ENCODE measurements at places on chromosomes 2 and 18.
A peak's percentile ranks its signal among the peaks of the same experiment; 100 is the strongest.

DNA sequence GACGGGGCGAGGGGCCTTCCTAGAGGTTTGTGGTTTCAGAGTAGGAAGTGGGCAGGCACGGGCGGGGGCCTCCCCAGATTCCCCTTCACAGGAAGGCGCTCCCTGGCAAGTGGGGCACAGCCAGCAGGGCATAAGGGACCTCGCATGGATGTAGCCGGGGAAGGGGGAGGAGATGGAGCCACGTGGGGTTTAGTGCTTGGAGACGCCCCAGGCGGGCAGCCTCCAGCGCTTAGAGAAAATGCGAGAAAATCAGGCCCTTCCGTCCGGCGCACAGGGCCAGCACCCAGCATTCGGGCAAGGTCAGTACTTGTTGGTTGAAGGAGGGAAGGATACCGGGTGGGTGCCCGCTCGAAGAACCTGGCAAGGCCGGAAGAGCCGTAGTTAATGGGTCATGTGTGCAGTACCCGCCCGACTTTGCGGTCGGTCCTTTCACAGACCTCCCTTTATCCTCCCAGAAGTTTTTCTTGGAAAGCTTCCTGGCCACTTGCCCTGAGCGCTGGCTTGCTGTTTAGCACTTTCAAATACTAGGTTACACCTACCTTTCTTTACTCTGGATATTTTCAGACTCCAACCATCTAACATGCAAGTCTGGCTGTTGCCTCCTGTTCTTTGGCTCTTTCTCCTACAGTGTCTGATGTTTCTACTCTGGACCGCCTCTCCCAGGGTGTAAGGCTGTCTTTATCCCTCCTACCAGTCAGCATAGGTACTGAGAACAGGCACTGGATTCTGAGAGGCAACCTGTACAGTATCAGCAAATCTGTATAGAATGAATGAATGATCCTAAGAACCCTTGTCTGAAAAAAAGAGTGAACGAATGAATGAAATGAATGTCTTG, 78.1 kb downstream of the CIB4 start:
- peak; percentile 83 for DNase-seq

GRCh38 chr2:241007111-241007510, 8.7 kb downstream of the SNED1 start:
- no peak for DNase-seq

- DNase-seq, result no peak
Observed at GRCh38 chr2:106970471-106971261, 84.7 kb upstream of the ST6GAL2 start.

DNA sequence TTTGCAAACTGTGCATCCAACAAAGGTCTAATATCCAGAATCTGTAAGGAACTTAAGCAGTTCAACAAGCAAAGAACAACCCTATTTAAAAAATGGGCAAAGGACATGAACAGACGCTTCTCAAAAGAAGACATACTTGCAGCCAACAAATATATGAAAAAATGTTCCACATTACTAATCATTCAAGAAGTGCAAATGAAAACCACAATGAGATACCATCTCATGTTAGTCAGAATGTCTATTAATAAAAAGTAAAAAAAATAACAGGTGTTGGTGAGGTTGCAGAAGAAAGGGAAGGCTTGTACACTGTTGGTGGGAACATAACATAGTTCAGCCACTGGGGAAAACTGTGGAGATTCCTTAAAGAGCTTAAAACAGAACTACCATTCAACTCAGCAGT, 126.2 kb downstream of the NAT8 start:
- no peak for DNase-seq

- no peak for DNase-seq
Observed at GRCh38 chr2:146661473-146662096, 1183.2 kb upstream of the ACVR2A start.

DNA sequence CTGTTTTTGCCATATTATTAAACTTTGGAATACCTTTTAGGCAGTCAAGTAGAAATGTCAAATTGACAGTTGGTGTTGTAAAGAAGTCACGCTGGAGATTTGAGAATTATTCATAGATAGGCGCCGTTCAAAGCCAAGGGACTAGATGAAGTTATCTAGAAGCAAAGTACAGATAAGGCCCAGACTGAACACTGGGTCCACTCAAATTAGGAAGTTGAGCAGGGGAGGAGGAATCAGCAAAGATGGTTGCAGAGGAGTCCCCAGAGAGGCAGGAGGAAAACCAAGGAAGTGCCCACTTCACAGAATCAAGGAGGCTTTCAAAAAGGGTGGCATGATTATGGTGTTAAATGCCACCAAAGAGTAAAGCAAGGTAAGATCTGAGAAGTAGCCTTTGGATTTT, 9.6 kb upstream of the ALS2 start:
- no peak for DNase-seq

GRCh38 chr2:74259191-74259590, 60.8 kb downstream of the MTHFD2 start:
- DNase-seq, result no peak

DNA sequence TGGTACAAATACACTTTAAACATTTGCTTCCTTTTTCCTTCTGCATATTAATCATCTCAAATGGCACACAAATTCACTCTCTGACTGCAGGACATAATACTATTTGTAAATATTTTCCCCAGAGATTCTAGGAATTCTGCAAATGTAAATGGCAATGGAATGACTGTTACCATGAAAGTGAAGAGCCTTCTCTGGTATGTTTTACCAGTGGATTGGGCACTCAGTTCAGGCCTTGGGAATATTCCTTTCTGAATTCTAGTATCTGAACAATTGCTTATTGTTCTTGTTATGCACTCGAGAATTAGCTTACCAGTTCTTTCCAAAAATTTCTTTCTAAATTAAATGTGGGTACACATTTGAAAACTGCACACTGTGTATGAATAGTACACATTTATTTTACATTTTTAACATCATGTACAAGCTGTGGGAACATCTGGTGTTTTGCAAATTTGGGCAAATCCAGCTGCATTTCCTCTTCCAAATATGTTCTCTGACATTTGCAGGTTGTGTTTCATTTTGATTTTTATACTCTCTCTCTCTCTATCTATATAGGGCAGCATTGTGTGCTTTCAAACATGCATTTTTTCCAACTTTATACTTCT, 289.1 kb downstream of the NBAS start:
- DNase-seq, result no peak

DNA sequence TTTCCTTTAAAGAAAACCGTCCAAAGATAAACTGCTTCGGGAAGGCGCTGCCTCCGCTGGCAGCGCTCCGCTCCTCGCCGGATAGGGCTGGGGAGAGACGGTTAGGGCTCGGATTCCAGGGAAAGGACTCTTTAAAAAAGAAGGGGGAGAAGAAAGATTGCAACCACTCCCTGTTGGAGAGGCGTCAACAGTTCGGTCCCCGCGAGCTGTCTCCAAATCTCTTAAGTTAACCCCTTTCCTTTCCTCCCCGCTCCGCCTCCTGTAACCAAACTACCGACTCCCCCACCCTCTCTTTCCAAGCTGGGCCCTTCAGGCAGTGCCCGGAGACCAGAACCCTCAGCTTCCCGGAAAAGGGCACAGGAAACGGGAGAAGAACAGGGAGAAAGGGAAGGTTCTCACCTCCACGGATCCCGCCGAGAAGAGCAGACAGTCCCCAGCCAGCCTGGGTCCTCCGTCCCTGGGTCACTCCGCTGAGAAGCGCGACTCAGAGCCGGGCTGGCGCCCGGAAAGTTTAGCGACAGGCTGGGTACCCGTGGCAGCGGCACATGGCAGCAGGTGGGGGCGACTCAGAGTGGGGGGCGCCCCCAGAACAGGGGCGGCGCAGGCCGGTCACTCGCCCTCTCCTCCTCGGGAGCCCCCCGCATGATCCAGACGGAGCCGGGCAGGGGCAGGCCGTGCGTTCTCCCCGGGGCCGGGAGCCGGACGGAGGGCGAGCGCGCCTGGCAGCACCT, 675 bp downstream of the FZD5 start:
- DNase-seq, result peak; percentile 62

DNA sequence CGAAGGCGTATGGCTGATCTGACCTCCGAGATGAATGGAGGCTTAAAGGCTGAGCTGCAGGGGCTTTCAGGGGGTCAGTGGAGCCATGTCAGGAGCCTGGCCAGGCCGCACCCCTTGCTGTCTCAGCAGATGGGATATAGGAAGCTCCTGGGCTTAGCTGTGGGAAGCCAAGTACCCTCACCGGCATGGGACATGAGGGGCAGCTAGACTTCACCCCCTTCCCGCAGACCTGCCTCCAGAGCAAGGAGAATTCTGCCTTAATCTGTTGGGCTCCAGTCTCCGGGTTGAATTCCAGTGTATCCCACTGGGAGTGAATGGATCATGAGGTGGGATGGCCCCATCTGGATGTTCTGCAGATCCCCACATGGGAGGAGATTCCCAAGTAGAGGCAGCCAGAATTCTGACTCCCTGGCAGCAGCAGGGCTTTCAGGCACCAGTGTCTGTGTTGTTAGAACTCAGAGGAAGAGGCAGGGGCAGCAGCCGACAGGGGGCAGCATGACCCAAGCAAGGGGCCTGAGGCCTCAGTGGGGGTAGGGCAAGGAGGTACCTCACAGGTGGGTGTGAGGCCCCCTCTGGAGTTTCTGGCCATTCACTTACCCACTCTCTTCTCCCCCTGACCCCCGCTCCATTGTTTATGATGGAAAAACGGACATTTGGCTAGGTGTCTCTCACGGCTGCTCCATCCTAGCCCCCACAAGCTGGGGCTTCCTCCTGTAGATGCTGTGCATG, 19.1 kb downstream of the CAPG start:
- peak; percentile 74 for DNase-seq

DNA sequence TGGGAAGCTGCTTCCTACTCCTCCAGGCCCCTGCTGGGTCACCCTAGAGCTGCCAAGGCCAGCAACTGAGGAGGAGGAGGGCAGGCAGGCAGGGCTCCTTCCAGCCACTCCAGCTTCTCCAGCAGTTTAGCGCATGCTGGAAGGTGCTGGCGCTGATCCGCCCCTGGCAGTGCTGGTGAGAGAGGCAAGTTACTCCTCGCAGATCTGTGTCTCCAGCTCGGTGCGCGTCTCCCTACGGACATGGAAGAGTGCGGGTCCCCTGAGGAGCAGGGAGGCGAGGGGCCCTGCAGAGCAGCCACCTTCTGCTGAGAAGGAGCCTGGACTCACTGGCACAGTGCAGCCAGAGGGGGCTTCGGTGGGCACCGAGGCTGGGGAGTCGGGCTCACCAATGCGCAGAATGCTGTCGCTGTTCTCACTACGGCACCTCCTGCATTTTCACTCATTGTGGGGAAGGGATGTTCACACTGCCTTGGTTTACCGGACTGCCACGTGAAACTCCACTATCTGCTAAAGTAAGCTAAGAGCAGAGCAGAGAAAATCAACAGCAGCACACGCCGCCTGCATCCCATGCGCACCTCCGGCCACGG, 206.0 kb downstream of the HDAC4 start:
- DNase-seq, result no peak

- no peak for DNase-seq
Observed at GRCh38 chr2:136131484-136131960, 13.6 kb upstream of the CXCR4 start.

DNA sequence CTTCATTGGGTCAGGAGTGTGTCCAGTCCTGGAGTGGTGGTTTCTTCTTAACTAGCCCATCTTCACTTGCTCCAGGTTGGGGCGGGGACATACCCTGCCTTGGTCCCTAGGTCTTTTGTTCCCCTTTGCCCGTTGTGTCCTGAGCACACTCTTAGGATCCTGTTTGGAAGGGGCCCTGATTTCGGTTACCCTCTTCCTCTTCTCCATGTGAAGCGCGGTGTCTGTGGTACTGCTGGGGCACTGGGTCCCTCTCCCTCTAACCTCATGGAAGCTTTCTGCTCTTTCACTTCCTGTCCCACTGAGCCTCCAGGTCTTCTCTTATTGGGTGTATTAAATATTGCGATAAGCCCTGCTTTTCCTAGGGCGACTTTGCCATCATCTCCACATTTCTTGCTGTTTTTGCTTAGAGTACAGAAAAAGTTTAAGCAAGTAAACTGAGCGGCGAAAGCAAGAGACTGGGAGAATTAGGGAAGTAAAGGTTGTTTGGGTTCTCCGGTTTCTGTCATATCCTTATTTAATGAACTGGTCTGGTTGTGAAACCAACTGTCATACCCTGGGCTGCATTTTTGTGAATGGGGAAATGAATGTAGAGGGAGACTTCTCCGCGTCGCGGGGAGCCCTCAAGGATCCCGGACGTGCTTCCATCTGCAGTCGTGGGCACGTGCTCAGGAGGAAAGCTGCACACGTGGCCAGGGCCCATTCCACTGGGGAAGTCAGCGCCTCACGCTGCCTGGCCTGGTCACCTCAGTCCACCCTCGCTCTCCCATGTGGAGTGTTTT, 73.8 kb upstream of the B3GNT7 start:
- DNase-seq, result peak; percentile 20

DNA sequence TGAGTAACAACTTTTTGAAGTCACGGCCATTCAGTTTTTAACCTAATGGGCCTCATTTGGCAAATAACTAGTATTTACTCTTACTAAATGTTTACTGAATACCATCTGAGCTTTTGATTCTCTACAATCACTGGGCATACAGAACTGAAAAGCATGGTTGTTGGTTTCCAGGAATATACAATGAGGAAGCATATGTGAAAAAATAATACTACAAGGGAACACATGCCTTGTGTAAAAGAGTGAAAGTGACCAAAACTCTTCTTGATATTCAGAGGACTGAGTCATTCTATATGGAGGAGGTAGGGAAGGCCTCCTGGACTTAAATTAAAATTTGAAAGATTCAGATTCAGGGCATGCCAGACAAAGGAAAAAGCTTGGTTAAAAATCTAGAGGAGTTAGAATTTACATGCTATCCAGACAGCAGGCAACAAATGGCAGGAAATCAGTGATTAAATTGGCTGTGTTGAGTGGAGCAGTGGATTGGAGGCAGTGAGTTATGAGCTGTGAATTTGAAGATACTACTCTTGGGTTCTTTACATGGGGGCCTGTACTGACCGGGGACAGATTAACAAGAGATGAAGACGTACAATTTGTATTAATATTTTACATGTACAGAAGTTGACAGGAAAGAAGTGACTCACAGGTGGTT, 53.6 kb upstream of the NRXN1 start:
- DNase-seq, result no peak

DNA sequence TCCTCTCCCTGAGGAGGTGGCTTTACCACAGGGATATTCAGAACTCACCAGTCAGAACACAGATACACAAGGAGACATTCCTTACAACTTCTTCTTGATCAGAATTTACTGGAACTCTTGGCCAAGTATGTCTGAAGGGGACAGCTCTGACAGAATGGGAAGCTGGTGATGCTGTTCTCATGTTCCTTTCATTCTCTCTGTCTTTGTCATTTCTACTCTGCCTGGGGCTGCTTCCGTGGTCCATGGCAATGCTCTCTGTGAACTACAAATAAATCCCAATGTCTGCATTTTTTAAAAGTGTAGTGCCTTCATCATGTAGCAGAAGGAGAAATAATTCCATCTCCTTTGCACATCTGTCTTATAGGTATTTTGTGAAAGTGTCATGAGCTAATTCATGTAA, 730.3 kb downstream of the CNTNAP5 start:
- no peak for DNase-seq

DNA sequence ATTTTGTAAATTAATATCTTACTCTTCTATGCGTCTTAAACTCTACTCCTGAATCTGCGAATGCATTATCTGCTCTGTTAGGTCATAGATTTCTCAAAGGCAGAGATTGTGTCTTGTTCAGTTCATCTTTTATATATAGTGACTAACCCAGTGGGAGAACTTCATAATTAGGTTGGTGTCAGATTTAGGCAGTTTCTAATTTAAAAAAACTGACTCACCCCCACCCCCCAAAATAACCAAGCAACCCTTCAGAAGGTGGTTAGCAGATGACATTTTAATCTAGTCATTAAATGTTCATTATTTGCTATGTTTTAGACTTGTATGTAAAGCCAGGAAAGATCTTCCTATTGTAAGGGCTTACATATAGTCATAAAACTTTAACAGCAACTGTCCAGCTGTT, 10.4 kb downstream of the SERPINB12 start:
- no peak for DNase-seq

Data from stomach (tissue), 19 donors.